ENCODE measurements at places on chromosomes 2 and 18.

DNA sequence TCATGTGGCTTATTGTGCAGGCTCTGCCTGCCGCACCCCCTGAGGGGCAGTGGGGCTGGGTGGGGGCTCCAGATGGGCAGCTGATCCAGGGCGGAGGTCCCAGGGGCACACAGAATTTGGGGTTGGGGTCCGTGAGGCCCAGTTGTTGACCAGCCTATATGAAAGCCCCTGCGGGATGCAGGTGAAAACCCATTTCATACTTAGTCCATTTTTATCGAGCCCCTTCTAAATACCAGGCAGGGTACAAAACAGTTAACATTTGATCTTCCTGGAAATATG is 30.6 kb downstream of the MYO7B start:
- no peak for DNase-seq

DNA sequence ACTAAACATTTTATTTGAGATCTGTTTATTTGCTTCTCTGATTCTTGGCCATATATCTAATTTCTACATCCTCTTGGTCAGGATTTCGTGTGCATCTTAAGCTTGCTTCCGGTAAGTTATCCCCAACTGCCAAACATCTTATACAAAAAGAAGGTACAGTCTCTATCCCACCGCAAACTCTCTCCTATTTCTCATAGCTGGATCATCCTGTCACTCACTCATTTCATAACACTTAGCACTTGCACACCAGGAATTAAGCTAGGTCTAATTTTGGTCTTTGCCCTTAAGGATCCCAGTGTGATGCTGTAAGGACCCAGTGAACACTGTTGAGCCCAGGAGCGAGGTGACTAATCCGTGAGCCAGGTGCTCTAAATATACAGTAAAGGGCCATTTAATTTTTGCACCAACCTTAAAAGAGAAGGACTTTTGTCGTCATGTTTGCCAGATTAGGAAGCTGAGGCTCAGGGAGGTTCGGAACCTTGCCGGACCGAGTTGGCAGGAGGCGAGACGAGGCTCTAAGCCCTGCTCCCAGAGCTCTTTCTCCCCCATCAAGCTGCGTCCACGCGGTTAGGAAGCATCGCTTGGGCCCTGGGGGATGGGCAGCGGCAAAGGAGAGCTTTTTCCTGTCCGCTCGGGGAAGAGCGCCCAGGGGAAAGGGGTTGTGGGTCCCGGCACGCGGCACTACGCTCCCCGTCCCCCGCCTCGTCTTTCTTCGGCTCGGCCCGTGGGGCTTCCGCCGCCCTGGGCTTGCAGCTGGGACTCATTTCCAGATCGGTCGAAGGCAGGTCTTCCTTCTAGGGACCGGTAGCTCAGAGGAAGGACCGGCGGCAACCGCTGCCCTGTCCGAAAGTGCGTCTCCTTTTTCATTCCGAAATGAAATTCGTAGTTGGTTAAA is 4.1 kb upstream of the ITPRIPL1 start:
- peak; percentile 67 for DNase-seq

DNA sequence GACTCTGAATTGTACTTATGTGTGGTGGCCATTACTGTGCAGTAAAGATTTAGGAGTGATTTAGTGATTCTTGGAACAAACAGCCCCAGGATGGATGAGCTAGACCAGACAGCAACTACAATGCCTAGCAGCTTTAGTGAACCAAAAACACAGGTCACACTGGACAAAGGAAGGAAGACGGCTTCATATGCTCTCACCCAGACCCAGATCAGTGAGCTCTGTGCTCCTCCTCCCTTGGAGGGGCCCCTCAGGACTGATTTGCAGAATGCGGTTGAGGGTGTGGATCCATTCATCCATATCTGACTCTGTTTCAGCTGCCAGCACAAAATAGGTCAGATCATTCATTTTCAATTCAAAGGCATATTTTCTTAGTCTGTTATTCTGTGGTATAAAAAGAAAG is 159.7 kb upstream of the CCDC195 start:
- DNase-seq, result no peak

- DNase-seq, result peak; percentile 8
Measured at GRCh38 chr2:190718652-190719526, 70.0 kb downstream of the NAB1 start.

GRCh38 chr2:2656115-2657011 is 325.3 kb upstream of the MYT1L start:
- no peak for DNase-seq

- no peak for DNase-seq
Measured at GRCh38 chr2:236242057-236242495, 22.1 kb downstream of the ASB18 start.

DNA sequence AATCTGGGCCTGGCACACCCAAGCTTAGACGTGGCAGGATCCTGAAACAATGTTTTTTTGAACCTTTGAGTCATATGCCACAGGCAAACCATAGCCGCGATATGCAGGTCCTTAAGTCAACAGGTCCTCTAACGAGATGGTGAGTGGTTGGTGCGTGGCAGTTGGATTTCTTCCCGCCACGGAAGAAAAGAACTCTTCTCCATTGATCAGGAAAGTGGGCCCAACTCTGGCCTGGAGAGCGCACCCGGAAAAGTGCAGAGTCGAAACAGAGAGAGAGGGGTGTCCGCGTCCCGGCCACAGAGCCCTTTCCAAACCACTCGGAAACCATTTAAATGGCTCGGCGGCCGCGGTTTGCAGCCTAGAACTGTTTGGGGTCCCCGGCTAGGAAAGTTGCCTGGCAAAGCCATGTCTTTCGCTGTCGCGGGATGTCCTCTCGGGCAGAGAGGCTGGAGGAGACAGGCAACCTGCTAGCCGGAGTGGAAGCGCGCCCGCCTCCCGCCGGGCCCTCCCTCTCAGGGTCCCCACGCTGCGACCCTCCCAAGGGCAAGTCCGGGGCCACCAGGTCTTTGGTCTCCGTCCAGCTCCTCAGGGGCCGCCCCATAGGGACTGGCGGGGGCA is 777 bp downstream of the GALNT3 start:
- DNase-seq, result no peak

DNA sequence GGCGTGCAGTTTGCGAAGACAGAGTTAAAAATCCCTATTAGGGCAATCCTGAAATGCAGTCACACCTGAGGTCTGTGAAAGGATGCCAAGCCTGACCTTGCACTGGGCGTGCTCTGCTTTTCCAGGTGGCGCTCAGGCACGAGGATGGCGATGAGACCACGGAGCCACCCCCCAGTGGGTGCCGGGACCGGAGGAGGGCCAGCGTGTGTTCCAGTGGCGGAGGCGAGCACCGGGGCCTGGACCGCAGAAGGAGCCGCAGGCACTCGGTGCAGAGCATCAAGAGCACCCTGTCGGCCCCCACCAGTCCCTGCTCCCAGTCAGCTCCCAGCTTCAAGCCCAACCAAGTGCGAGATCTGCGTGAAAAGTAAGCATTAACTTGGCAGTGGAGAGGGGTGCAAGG is 203.4 kb downstream of the TPGS2 start:
- no peak for DNase-seq
